ENCODE measurements at places on chromosomes 7 and 10.

DNA sequence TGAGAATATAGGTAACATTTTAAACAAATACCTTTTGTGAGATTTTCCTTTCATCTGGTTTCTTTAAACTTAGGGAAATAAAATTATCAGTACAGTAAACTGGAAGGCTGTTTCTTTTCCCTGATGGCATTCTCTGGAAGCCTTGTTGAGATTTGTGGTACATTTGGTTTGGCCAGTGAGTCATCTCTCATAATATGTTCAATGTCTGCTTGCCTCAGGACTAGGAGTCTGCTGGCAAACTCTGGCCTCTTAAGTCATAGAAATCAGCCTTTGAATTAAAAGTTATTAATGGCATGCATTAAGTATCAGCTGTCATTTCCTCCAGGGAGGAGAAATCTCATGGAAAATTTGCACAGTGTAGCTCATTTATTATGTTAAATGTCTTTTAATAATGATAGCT is 316.6 kb upstream of the KIAA1217 start:
- no peak for DNase-seq

GRCh38 chr7:150842018-150842417 is 10.3 kb upstream of the AOC1 start:
- DNase-seq = no peak

DNA sequence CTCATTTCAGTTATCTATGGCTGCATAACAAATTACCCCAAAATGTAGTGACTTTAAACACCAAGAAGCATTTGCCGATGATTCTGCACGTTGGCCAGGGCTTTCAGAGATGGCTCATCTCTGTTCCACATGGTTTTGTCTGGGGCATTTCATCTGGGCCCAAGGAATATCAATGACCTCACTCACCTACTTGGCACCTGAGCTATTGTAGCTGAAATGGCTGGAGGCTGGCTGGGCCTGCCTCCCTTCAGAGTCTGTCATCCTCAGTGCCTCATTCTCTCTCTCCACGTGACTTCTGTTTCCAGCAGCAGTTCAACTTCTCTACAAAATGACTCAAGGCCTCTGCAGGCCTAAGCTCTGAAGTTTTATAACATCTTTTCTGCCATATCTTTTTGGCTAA is 119.4 kb upstream of the PRR15 start:
- no peak for DNase-seq

DNA sequence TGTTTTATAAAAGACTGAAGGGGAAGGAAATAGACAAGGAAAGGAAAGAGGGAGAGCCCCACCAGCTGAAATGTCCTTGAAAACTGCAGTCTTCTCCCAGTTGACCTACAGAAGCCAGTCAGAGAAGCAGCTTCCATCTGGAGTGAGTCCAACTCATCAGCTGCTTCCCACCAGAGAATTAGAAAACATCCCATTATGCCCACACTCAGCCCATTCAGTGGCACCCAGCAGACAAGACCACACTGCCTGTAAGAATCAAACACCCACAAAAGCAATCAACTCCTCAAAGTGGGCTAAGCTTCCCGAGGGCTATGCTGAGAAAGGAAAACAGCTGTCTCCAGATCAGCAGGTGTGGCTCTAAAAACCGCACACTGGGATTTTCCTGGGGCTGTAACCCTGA is 29.6 kb upstream of the TMEM213 start:
- DNase-seq = no peak

GRCh38 chr7:106357675-106358074 is 72.9 kb upstream of the NAMPT start:
- no peak for DNase-seq
